ENCODE measurements at places on chromosomes 1 and 21.
A peak's percentile ranks its signal among the peaks of the same experiment; 100 is the strongest.

GRCh38 chr1:64136296-64136695 is 67.1 kb upstream of the UBE2U start:
- no peaks in the 10 kb centered on the region for H3K27me3 ChIP-seq
- H3K4me1 ChIP-seq: peaks cover 4% of the 10 kb centered on the region
- no peak for DNase-seq
- H3K27ac ChIP-seq: no peak overlapping the region
- H3K4me3 ChIP-seq: no peak overlapping the region
- H3K36me3 ChIP-seq: no peaks in the 10 kb centered on the region

- H3K36me3 ChIP-seq: peaks cover 27% of the 10 kb centered on the region
- no peaks in the 10 kb centered on the region for H3K27me3 ChIP-seq
- H3K27ac ChIP-seq: no peak overlapping the region
- DNase-seq: no peak
- H3K4me1 ChIP-seq: peaks cover 58% of the 10 kb centered on the region
Observed at GRCh38 chr1:64886877-64887276, 79.5 kb downstream of the JAK1 start.

DNA sequence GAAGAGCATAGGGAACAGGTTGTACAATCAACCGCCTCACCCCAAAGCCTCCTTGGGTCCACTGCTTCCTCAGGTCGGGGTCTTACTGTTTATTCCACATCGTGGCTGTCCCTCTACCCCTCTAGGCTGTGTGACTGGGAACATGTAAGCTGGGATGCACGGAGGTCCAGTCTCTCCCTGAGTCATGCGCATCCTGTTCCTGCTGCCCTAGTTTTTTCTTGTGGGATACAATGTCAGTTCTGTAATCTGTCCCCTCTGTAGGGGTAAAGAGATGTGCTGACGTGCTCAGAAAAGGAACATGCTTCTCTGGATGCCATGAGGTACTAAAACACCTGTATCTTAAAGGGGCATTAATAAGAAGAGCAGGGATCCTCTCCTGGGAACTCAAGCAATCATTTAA is 66.2 kb downstream of the SLC45A1 start:
- H3K4me3 ChIP-seq: no peak overlapping the region
- peaks cover 2% of the 10 kb centered on the region for H3K36me3 ChIP-seq
- no peaks in the 10 kb centered on the region for H3K27me3 ChIP-seq
- H3K4me1 ChIP-seq: peaks cover 97% of the 10 kb centered on the region
- DNase-seq: no peak
- H3K27ac ChIP-seq: peak overlapping the region; percentile 94

- H3K4me3 ChIP-seq: no peak overlapping the region
- no peaks in the 10 kb centered on the region for H3K27me3 ChIP-seq
- DNase-seq: no peak
- H3K4me1 ChIP-seq: no peaks in the 10 kb centered on the region
Observed at GRCh38 chr1:16402742-16403141, 34.5 kb downstream of the SPATA21 start.
